ENCODE measurements at places on chromosomes 4 and X.

GRCh38 chrX:153868576-153869472, 17.1 kb downstream of the L1CAM start:
- DNase-seq = no peak

DNA sequence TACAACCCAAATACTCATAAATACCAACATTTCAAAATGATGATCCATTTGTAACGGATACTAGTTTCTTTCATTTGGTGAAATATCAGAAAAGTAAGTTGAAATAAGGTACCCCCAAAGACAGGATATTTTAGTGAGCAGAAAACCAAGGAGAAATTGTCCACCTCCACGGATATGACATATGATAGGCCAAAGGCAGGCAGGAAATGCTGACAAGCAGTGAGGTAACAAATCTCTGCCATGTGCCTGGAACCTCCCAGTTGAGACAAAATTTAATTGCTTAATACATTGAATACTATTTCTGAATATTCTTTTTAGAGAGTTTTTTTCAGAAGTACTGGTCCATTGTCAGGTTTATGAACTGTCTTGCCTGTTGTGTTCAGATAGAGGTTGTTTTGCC, 118.8 kb downstream of the GATB start:
- DNase-seq = no peak

DNA sequence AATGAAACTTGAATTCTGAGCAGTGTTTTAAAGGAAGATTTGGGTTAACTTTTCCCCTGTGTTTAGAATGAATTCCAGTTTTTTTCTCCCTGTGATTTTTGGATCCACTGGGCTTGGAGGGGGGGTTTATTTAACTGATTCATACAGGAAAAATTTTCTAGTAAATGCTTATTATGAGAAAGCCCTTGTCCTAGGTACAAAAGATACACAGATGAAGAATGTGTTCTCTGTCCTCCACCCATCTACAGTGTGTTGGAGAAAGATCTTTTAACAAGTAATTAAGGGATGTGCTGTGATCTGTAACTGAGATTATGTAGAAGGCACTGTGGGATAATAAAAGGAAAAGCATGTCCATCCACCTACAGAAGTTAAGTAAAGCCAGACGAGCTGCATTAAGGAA, 103.9 kb downstream of the STIM2 start:
- no peak for DNase-seq

DNA sequence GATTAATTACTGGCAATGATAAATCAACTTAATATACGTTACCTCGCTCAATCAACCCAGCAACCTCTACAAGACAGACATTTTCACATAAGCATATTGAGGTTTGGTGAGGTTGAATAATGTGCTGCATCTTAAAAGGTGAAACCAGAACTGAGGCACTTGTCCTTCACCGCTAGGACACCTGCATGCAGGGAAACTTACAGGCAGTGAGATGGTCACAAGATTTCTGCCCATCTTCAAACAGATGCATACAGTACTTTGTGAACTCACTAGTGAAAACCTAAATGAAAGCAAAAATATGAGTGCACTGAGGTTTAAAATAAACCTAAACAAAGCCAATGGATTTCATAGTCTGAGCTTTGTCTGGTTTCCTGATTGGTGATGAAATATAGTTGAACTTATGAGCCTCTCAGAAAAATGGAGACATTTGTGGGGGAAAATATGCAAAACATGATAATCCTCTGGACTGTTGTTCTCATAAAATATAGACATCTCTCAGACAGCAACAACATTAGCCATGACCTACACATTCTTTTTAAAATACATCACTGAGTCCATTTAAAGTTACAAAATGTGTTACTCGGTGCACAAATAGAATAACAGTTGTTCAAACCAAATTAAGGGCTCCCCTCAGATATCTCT, 20.9 kb upstream of the PRSS12 start:
- DNase-seq = no peak

- DNase-seq = no peak
These were observed 147.6 kb upstream of the TBC1D9 start for GRCh38 chr4:140903522-140904475.

DNA sequence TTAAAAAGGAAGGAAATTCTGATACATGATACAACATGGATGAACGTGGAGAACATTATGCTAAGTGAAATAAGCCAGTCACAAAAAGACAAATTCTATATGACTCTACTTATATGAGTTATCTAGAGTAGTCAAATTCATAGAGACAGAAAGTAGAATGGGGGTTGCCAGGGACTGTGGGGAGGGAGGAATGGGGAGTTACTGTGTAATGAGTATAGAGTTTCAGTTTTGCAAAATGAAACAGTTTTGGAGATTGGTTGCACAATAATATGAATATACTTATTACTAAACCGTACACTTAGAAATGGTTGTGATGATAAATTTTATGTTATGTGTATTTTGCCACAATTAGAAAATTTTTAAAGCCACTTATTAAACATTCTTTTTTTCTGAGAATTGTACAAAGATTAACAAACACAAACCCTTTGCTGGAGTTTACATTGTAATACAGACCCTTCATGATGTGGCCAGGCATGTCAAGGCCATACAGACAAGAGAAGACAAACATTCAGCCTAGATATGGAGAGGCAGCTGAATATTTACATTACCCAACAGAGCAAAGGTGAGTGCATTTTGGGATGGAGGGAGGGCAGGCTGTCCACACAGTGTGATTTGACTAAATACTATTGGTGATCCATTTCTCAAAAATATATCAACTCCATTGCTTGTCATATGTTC, 21.2 kb upstream of the GPC3 start:
- DNase-seq = no peak

- DNase-seq = no peak
These were observed 2.1 kb downstream of the PNMA6F start for GRCh38 chrX:153319295-153320046.

GRCh38 chr4:166202991-166203390, 330.0 kb downstream of the TLL1 start:
- DNase-seq = no peak

DNA sequence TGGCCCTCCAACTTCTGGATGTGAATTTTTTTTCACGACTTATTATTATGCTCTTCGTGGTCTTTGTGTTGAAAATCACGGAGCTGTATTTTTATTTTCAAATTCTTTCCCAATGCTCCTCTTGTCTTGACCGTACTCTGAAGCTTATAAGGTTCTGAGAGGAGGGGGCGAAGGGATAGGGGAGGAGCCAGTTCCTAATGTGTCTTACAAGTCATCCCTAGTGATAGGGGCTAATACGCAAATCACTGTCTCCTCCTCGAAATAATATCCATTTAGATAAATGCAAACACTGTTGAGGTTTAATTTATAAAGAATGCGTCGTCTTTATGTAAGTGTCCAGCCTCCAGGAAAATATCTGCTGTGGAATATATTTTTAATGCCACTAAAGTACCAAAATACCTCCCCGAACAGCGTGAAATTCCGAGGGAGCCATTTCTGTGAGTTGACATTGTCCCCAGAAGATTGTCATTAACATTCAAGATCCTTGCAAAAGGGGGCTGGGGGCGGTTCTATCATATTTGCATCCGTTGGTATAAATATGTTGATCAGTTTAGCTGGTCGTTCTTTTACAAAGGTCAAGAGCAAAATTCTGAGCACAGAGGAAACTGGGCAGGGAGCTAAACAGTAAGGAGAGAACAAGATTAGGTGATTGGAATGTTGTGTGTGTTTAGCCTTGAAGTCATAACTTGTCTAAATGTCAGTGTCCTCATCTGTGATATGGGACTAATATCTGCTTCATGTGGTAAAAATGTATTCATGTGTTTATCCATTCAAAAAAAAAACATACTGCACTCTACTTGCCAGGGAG, 3.7 kb upstream of the FAT1 start:
- DNase-seq = no peak

DNA sequence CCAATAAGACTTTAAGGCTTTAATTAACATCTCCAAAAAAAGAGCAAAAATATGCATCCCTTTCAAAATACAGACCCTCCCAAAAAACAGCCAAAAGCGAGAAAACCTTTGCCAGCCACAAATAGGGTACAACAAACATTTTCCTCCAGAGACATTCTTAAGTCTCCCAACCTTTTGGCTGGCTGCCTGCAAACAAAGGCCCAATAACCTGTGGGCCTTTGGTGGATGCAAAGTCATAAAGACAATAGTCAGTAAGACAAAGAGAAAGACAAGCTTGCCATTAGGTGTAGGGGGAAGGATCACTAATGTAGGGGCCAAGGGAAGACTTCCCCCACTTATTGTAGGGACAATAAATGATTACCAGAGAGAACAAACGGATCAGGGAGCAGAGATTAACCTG, 215.5 kb upstream of the ZFP42 start:
- no peak for DNase-seq

GRCh38 chr4:76745240-76745639, 152.7 kb downstream of the SOWAHB start:
- DNase-seq = no peak

DNA sequence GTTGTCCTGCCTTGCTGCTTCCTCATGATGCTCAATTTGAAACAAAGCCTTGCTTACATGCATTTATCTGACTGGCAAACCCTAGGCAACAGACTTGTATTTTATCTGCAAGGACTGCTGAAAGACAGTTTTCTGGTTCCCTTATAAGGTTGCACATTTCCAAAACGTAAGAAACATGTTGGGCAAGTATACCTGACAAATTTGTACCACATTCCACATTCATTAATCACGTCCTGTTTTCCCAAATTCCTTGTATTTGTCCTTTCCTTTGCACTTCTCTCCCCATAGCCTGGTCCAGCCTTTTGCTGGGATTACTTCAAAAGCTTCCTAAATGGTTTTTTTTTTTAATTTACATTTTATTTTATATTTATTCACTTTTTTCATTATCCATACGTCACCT, 310.1 kb downstream of the PPP3CA start:
- DNase-seq = no peak

DNA sequence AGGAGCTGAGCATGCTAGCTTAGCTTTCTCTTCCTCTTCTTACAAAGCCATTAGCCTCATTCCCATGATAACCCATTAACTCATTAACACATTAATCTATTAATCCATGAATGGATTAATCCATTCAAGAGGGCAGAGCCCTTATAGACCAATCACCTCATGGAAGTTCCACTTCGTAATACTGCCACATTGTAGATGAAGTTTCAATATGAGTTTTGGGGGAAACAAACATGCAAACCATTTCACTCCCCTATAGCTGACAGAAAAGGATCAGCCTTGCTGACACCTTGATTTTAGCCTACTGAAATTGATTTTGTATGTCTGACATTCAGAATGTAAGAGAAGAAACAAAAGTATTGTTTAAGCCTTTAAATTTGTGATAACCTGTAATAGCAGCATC, 251.8 kb upstream of the GALNTL6 start:
- DNase-seq = no peak

DNA sequence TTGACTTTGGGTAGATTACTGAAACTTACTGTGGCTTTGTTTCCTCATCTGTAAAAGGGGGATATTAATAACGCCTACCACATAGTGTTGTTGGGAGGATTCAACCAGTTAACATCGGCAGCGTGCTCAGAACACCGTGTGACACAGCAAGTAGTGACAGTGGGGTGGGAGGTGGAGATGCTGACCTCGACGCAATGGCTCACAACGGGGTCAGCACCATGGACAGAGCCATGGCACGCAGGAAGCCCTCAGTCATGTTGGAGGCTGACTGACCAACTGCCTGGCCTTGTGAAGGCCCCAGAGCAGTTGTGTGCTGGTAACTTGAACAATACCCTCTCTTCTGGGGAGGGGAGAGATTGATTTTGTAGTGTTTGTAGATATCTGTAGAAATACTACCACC, 93.2 kb downstream of the WFS1 start:
- DNase-seq = no peak

- DNase-seq = no peak
These were observed 104.1 kb downstream of the ANOS1 start for GRCh38 chrX:8627796-8628195.

DNA sequence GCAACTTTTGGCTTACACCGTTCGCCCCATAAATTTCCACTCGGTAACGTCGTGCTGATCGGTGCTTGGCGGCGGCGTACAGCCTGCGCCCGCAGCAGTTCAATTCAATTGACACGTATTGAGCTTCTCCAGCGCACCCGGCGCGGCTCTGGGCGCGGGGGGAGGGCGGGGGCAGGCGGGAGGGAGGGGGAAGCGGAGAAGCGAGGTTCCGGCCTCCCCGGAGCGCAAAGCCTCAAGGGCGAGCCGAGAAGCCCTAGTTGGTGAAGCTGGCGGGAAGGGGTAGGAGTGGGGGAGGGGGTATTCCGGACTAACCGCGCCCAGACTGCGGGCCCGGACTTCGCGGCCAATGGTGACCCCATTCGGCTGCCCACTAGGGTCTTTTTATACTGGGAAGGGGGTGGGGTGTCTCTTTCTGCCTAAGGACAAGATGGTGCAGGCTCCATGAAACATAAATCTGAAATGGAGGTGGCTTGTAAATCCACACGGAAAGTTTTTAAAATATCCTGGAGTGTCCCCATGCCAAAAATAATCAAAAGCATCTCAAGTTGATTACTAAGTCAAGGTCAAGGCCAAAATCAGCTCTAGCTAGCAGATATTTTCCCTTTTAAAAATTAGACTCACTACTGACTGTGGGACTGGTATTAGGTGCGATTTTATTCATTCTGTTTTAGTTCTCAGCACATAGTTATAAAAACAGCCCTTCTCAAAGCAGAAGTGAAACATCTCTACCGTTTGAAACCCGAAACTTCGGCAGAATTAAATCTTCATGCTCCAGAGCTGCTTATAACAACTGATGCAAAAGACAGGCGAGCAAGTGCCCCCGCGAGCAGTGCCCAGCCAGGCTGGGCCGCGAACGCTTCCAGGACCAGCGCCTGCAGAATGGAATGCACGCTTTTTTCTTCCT, 1.5 kb upstream of the BCOR start:
- no peak for DNase-seq

DNA sequence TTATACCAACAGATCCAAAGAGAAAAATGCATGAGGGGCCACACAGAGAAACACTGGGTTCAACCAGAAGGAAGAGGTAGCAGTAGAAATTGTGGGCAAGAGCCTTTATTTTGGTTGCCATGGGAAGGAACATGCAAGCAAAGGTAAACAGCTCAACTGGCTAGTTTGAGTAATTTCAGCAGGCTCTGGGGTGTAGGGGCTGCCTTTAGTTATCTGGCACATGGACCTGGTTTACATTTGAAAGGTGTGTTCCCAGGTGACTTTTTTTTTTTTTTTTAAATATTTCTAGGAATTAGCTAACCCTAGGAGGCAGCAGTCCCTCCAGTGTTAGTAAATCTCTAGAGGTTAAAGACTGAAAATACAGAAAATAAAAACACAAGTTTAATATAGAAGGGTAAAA, 481.9 kb downstream of the ACTRT1 start:
- DNase-seq = no peak

GRCh38 chr4:140679576-140679975, 76.6 kb downstream of the TBC1D9 start:
- no peak for DNase-seq

- DNase-seq = no peak
These were observed 40.3 kb downstream of the KLHL5 start for GRCh38 chr4:39102297-39102696.

GRCh38 chrX:39613482-39613995, 484.2 kb downstream of the BCOR start:
- DNase-seq = no peak

All from stimulated activated CD4-positive, alpha-beta T cell treated with anti-CD3 and anti-CD28 coated beads, Interleukin-1b, Interleukin-23, amount 100 ng/mL, for 1 hour (primary cell).